CD4-positive, CD25-positive, alpha-beta regulatory T cell (primary cell): ENCODE measurements at places on chromosomes 11 and 22. TPM values are rescaled to one million over a fixed set of nuclear protein-coding genes. Genes with fewer than 3 reads are reported as not detected.

- no peak overlapping the region for H3K27ac ChIP-seq
- DNase-seq, result no peak
- peak overlapping the region; percentile 72 for H3K4me3 ChIP-seq
- H3K4me1 ChIP-seq, result peaks cover 16% of the 10 kb centered on the region
- no peaks in the 10 kb centered on the region for H3K36me3 ChIP-seq
Observed at GRCh38 chr11:35029979-35030682, 108.8 kb upstream of the CD44 start.

- no peak overlapping the region for H3K4me3 ChIP-seq
- H3K27ac ChIP-seq, result no peak overlapping the region
- no peaks in the 10 kb centered on the region for H3K4me1 ChIP-seq
Observed at GRCh38 chr11:33900159-33900840, 8.4 kb upstream of the LMO2 start.

SCUBE1 gene
- total RNA-seq, result 0.74 TPM

SLC22A25 gene
- not detected for total RNA-seq

GNAZ gene
- 3.6 TPM for total RNA-seq
